ENCODE measurements at places on chromosomes 2 and 18.

DNA sequence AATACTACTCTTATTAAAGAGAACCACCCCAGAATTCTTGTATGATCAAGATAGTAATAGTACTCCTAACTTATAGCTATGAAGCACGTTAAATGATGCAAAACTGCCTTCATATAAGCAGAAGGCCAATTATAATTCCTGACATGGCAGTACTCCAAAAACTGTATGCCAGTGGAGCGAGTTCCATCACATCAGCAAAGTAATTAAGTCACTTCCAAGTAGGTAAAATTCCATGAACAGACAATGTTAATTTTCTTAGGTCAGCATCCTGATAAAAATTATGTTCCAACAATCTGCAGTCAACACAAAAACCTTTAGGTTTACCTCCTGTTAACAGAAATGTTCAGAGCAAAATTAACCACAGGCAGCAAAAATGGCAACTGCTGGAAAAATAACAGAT is 136.7 kb downstream of the CDH2 start:
- no peak for DNase-seq

DNA sequence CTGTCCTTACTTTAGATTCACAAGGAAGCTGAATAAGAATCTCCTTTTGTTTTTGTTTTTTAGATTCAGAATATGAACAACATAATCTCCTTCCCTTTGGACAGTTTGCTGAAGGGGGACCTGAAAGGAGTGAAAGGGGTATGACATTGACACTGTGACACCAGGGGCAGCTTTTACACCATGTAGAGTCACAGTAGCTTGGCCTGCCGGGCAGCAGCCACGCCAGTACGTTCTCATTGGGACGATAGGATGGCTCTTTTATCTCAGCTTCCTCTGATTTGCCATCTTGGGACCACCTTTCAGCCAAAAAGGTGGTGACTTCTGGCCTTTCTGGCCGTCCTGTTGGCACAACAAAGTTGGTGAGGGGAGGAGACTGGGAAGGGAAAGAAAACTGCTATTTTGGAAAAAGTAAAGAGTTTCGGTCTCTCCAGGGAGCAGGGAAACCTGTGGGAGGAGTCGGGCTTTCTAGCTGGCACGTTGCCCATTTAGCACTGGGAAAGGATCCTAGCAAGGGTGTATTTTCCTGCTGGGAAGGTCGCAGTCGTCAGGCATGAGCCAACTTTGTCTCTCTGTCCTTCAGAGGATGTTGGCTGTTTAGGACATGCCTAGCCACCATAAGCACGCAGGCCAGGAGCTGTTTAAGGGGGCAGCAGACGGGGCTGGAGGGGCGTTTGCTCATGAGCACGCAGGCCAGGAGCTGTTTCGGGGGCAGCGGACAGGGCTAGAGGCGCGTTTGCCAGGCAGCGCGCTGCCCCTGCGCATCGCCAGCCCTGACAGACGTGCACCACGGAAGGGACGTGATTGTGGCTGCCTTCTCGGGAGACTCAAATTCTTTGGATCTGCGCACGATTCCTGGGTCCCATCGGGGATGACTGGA is 104.6 kb downstream of the ITGB1BP1 start:
- DNase-seq = peak; percentile 75

GRCh38 chr2:213104092-213104902 is 47.1 kb downstream of the IKZF2 start:
- no peak for DNase-seq

GRCh38 chr2:210553373-210553772 is 3.0 kb upstream of the CPS1 start:
- no peak for DNase-seq

- DNase-seq = no peak
Observed at GRCh38 chr2:129896226-129897100, 83.0 kb upstream of the RAB6C start.

GRCh38 chr2:37226863-37227262 is 4.5 kb downstream of the CEBPZ start:
- DNase-seq = no peak

- no peak for DNase-seq
Observed at GRCh38 chr18:22280453-22280750, 111.0 kb downstream of the GATA6 start.

GRCh38 chr2:36408198-36408703 is 52.7 kb downstream of the CRIM1 start:
- DNase-seq = no peak

- peak; percentile 45 for DNase-seq
Observed at GRCh38 chr2:238578256-238578655, 151.5 kb downstream of the ASB1 start.

- DNase-seq = no peak
Observed at GRCh38 chr18:10949655-10950054, 199.7 kb downstream of the PIEZO2 start.

- DNase-seq = peak; percentile 31
Observed at GRCh38 chr2:56185101-56185581, 1.4 kb downstream of the CCDC85A start.

DNA sequence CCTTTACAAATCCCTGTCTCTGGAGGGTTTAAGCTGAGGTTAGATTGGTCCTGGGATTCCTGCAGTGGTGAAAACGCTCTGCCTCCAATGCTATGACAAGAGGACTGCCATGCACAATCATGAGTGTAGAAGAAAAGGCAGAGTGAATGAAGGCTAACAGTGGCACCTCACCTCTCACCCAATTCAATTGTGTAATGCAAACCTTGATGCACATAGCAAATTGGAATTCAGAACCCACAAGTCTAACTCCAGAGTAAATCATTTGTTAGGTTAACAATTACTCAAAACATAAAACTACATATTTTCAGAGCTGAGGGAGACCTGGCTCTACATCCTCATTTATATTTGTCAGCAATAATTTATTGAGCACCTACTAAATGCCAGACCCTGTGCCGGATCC is 1.8 kb downstream of the TGFBRAP1 start:
- DNase-seq = no peak

- DNase-seq = no peak
Observed at GRCh38 chr2:207252979-207253645, 87.4 kb upstream of the KLF7 start.

GRCh38 chr2:38765551-38765950 is 12.5 kb upstream of the GEMIN6 start:
- DNase-seq = no peak

DNA sequence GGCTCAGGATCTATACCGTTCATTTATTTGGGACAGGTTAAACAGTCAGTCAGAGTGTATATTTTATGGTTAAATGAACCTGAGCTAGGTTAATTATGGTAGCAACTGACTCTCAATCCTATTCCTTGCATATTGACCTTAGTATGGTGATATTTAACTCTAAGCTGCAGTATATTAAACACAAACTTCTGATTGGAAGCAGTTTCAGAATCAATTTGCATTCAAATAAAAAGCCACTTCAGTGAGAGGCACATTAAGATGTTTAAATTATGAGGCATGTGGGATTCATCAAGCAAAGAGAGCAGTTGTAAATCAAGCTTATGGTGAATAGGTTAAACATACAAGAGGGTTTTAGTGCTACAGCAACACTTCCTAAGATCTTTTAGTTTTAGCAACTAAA is 40.4 kb downstream of the FRZB start:
- no peak for DNase-seq

- DNase-seq = peak; percentile 46
Observed at GRCh38 chr2:27320958-27321543, 1.8 kb downstream of the MPV17 start.

GRCh38 chr2:56934866-56935265 is 751.1 kb downstream of the CCDC85A start:
- DNase-seq = no peak

DNA sequence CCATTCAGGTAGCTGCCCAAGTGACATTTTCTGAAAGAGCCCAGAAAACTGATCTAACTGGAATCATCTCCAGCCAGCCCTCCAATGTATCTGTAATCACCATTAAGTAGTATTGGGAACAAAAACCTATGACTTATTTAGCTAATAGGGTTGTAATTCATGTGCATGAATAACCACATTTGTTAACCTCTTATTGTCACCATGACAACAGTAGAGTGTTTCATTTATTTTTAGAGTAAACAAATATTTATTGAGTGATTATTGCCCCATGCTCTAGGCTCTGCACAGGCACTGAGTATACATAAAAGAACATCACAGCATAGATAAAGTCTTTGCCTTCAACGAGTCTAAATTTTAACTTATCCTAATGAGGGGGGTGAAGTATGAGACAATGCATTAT is 265.4 kb upstream of the UBE2E3 start:
- no peak for DNase-seq

DNA sequence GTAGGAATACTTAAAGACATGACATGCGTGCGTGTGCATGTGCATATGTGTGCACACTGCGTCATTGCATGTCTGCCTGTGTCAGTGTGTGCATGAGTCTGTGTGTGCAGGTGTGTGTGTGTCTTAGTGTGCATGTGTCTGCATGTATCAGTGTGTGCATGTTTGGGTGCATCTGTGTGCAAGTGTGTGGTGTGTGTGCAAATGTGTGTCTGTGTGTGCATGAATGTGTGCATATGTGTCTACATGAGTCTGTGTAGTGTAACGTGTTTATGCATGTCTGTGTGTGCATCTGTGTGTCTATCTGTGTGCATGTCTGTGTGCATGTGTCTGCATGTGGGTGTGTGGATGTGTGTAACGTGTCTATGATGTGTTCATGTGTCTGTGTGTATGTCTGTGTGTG is 30.5 kb downstream of the KCNG2 start:
- DNase-seq = no peak

DNA sequence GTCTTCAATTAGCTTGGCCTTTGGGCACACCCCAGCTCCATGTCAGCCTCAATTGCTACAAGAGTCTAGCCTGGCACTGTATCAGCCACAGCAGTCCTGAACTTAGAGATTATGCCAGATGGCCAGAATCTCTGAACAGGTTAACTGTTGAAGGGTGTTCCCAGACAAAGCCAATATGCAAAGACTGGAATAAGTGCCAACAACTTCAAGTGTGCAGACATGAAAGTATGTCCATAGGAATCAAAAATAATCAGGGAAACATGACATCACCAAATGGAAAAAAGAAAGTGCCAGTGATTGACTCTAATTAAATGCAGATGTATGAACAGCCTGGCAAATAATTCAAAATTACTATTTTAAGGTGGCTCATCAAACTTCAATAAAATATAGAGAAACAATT is 98.5 kb upstream of the DOCK10 start:
- no peak for DNase-seq

Measured in tibial artery (tissue), 4 donors.